CD4-positive, alpha-beta T cell treated with Interleukin-6 for 4 hours (primary cell): ENCODE measurements at places on chromosomes 3 and 15.

- no peak for DNase-seq
These were observed 100.3 kb downstream of the SMAD6 start for GRCh38 chr15:66802025-66803001.

- no peak for DNase-seq
These were observed 725.8 kb upstream of the DPPA4 start for GRCh38 chr3:110063178-110063577.

DNA sequence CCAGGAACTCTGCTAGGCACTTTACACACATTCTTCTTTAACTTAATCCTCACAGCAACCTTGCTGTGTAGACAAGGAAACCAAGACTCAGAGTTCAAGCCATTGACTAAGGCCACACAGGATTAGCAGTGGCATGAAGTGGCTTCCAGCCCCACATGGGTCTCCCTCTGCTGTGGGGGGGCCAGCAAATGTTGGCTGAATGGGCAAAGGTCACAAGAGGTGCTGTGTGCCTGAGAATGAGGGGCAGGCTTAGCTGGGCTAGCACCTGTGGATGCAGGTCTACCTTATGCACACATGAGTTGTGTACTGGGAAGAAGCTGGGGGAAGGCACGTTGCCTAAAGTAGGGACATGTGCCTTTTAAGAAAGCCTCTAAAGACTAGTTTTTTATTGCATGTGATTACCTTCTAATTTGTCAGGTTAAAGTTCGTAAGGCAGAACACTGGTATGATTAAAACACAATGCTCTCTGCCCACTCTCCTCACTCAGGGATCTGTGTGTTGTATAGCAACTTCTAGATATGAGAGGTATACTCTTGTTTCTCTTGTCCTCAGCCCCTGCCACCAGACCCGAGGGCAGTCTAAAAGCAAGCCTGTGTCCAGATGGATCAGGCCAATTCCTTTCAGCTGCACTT is 10.9 kb downstream of the BAHD1 start:
- DNase-seq = no peak

DNA sequence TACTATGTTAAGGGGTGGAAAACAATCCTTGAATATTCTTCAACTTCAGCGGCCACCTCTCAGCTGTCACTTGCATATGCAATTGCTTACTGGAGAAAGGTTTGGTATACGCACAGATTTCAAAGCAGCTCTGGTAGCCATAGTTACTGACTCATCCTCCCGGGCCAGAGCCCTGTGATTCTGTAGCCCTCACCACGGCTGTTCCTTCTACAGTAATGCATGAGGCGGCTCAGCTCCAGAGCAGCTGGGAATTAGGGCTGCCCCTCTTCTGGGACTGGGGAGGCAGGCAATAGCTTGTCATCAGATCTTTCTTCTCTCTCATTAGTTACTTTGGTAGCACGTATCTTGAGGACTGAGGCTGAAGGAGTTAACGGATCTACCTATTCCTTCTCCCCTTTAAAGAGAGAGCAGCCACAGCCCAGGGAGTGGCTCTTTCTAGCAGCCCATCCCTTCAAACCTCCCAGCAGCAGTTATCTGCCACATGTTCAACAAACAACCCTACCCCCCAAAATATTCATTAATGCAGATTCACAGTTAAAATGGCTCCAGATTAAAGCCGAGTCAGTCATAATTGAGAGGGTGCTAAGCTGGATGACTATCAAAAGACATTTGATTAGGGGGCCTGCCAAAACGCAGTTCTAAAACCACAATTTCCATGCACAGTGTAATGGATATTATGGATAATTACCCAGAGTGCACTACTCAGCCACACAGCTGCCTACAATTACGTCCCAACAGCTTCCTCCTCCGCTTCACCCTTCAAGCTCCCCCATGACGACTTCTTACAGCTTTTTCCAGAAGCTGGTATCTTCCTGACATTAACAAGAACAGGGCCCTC is 54.7 kb downstream of the ETV5 start:
- no peak for DNase-seq

DNA sequence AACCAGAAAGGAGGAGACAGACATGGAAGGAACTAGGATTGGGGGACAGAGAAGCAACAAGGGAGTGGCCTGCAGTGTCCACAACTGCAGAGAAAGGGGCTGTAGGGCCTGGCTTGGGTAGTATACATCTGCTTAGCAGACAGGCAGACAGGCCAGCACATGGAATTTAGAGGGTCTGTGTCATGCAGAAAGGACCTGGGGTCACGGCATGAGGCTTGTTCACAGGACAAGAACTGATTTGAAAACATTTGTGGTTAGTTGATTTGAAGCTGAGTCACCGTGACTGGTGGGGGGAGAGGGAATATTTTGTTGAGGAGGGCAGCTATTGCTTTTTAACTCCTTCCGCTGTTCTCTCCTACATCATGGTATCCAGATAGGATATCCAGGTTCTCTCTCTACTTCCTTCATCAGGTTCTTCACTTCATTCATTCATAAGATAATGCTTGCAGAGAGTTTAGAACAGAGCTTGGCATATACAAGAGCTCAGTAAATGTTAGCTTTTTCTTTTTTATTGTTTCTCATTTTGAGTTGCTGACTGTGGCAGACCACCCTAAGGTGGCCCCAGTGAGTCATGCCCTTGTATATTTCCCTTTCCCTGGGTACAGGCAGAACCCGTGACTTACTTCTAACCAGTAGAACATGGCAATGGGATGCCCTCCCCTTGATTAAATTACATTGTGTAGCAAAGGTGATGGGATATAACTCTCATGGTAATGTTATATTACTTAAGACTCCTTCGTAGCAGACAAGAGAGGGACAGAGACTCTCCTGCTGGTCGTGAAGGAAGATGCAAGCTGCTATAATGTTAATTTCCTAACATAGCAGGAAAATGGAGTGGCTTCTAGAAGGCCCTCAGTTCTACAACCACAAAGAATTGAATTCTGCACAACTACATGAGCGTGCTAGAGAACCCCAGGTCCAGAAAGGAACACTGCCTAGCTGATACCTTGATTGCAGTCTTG is 95.0 kb upstream of the NMNAT3 start:
- DNase-seq = no peak

GRCh38 chr3:175193815-175194518 is 334.8 kb downstream of the NAALADL2 start:
- DNase-seq = no peak

GRCh38 chr3:69867941-69868505 is 128.8 kb downstream of the MITF start:
- DNase-seq = no peak

GRCh38 chr3:120113128-120114116 is 19.2 kb upstream of the GSK3B start:
- DNase-seq = no peak
